ENCODE measurements at places on chromosomes 13 and 19.
A peak's percentile ranks its signal among the peaks of the same experiment; 100 is the strongest.

DNA sequence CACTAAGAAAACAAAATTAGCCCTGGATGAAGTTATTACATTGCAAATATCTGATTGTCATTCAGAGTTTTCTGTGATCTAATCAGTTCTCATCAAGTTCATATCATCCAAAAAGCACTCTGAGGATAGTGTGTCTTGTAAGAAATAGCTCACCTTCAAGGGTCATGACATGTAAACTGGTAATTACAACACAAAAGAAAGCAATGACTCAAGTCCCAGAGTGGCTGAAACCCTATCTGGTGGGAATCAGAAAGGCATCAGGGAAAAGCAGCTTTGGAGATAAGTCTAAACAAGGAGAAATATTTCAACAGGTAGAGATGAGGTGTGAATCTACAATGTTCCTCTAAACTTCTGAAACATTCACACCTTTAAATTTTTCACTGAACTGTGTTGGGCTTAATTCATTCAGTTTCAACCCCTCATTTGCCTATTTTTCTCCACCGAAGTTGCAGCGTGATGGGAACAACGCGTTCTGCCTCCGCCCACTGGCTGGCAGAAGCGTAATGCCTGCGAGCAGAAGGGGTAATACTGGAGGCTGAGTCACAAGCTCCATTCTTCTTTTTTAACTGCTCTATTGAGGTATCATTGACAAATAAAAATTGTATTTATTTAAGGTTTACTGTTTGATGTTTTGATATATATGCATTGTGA lies 155.2 kb upstream of the IPO5 start:
- no peak for DNase-seq

DNA sequence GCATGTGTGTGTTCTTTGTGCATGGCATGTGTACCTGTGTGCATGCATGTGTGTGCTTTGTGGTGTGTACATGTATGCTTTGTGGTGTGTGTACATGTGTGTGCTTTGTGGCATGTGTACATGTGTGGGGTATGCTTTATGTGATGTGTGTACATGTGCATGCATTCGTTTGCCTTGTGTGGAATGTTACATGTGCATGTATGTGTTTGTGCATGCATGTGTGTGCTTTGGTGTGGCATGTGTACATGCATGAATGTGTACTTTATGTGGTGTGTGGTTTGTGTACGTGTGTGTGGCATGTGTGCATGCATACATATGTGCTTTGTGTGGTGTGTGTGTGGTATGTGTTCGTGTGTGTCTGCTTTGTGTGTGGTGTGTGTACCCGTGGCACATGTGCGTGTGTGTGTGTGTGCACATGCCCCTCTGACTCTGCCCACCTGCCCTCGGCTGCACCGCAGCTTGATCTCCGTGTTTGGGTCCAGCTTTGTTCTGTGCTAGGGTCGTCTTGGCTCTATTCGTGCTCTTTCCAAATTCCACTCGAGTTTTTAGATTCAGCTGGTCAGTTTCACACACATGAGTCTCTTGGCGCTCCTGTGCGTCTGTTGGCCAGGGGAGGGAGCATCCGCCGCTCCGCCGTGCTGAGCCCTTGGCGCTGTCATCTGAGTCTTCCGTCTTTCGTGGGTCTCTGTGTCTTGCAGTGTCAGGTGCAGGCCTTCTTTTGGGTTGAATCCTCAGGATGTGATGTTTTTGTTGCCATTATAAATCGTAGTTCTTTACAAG lies 46.5 kb upstream of the TFDP1 start:
- no peak for DNase-seq

DNA sequence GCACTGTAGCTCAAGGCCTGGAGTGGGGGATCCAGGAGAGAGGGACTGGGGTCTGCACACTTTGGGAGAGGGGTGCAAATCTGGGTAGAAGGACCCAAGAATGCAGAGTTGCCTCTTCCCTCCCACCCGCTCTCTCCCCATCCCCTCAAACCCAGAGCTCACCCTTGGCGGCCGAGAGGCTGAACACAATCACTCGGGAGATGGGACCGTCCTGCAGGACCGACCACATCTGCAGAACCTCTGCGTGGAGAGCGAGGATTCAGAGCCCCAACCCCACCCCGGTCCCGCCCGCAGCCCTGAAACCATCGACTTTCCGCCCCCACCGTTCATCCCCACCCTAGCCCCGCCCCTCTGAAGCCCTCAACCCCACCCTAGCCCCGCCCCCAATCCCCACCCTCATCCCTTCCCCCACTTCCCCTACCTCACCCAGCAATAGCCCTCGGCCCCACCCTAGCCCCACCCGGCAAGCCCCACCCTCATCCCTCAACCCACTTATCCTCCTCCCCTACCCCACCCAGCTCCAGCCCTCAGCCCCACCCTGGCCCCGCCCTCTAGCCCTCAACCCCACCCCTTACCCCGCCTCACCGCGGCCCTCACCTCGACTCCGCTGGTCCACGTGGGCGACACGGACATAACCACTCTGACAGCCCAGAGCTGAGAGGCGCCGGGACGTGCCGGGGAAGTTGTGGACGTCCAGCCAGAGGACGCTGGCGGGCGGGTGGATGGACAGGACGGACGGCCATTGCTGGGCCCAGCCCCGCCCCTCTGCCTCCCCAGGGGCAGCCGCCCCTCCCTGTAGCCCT lies 4.1 kb downstream of the KPTN start:
- DNase-seq = no peak

GRCh38 chr19:31648347-31648746 lies 299.1 kb upstream of the TSHZ3 start:
- no peak for DNase-seq

DNA sequence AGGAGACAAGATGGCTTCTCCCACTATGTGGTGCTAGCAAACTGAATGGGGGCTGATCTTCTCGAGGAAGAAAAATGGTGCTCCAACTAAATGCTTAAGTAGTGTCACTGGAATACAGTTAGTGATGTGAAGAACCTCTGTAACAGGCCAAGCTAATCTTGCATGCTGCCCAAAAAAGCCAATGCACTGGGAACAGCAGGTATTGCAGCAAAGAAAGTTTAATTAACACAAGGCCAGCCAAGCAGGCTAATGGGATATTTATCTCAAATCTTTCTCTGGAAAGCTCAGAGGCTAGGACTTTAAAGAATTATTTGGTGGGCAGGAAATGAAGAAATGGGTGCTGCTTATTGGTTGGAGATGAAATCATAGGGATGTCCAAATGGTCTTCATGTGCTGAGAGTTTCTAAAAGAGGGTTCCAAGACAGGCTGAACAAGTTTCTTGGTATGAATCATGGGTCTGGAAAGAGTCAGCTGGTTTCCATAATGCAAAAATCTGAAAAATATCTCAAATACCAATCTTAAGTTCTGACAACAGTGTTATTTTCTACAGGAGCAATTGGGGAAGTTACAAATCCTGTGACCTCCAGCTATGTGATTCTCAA lies 1550.5 kb downstream of the SLITRK5 start:
- DNase-seq = no peak

GRCh38 chr19:54319049-54319448 lies 6.1 kb upstream of the LILRA5 start:
- DNase-seq = no peak

GRCh38 chr19:6687114-6687513 lies 17.2 kb upstream of the TNFSF14 start:
- DNase-seq = no peak

- DNase-seq = no peak
These were observed 3.2 kb downstream of the STX10 start for GRCh38 chr19:13146763-13147563.

- peak; percentile 72 for DNase-seq
These were observed 467 bp downstream of the LAMP1 start for GRCh38 chr13:113297370-113298042.

Measured in activated CD4-positive, alpha-beta memory T cell treated with anti-CD3 and anti-CD28 coated beads for 36 hours (primary cell).